Fibroblast of skin of abdomen (primary cell): ENCODE measurements at places on chromosomes 3 and 15.

- no peak for DNase-seq
Measured at GRCh38 chr3:10599444-10599843, 94.1 kb upstream of the ATP2B2 start.

DNA sequence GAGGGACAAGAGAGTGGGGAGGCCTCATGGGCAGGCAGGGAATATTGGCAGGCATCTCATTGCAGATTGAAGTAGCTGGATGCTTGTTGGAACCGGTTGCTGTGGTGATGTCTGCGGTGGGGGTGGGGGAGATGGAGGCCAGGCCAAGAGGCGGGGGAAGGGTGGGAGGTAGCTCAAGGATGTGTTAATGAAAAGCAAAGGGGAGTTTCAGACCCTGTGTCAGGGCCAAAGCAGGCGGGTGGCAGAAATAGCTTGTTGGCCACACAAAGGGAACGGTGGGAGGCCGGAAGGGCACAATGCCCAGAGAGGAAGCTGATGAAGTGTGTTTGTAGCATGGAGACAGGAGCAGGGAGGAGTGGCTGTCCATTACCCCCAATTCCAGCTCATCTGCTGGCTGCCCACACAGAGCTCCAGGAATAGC is 28.0 kb downstream of the CCDC33 start:
- no peak for DNase-seq

GRCh38 chr3:52880474-52880873 is 16.9 kb downstream of the STIMATE start:
- no peak for DNase-seq

GRCh38 chr3:134654031-134654430 is 3.2 kb upstream of the KY start:
- no peak for DNase-seq

- no peak for DNase-seq
Measured at GRCh38 chr3:94374439-94375161, 311.7 kb downstream of the NSUN3 start.

- DNase-seq, result no peak
Measured at GRCh38 chr3:172580680-172581401, 57.6 kb upstream of the TNFSF10 start.

DNA sequence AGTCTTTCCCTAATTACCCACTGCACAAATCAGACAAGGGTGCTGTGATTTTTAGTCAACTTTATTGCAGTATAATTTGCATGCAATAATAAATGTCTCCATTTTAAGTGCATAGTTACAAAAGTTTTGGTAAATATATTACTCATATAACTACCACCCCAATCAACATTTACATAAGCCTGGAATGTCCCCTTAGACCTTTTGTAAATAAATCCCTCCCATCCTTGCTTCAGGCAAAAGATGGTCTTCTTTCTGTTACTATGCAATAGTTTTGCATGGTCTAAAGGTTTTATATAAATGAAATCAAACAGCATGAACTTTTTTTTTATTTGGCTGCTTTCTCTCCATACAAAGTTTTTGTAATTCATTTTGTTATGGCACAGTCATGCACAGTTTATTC is 235.4 kb downstream of the PYDC2 start:
- no peak for DNase-seq

GRCh38 chr15:86001200-86001599 is 78.5 kb upstream of the AGBL1 start:
- no peak for DNase-seq

DNA sequence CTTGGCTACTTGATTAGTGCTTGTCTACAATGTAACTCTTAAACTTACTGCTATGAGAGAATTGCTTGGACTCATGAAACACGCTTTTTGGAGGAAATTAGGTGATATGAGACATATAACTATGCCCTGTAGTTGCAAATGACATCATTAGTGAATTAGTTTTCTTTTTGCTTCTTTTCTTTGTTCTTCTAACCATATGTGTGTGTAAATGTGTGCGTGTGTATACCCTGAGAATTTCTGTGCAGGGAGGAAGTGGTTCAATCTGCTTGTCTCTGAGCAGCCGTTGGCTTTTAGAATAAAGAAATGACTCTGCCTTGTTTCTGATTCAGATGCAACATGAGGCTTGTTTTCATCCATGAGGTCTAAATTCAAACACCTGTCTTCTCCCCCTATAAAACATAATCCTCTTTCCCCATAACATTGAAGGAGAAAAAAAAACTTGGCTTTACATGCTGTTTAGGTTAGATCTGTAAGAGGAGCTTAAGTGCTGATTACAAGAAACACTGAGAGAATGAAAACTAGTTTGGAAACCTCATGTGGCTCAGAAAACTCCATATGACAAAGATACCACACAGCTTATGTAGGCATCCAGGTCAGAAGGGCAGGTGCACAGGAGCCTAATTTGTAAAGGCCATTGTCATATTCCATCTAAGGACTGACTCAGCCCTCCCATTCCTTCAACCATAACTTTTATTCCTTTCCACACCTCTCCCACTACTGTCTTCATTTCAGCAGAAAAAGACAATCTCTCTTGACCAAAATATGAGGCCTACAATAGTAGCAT is 30.5 kb upstream of the BLM start:
- no peak for DNase-seq

- DNase-seq, result peak; percentile 6
Measured at GRCh38 chr15:89885611-89886010, 8.2 kb downstream of the AP3S2 start.

DNA sequence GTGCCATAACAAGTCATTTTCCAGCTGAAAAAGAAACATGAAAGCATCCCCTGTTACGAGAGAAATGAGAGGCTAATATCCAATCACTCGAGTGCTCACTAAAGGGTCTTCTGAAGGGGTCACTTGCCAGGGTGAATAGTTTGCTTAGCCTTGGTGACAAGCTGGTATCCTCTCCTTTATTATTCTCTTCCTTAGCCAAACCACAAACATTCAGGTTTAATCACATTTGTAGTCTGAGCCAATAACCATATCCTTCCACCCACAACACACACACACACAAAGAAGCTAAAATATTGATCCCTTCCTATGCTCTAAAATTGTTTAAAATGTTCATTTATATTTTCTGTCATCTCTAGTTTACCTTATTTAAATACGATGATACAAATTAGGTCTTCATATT is 240.5 kb upstream of the TMCO5A start:
- peak; percentile 51 for DNase-seq

- no peak for DNase-seq
Measured at GRCh38 chr3:140219291-140219690, 284.3 kb downstream of the CLSTN2 start.

- no peak for DNase-seq
Measured at GRCh38 chr15:75045332-75046015, 22.1 kb downstream of the PPCDC start.

DNA sequence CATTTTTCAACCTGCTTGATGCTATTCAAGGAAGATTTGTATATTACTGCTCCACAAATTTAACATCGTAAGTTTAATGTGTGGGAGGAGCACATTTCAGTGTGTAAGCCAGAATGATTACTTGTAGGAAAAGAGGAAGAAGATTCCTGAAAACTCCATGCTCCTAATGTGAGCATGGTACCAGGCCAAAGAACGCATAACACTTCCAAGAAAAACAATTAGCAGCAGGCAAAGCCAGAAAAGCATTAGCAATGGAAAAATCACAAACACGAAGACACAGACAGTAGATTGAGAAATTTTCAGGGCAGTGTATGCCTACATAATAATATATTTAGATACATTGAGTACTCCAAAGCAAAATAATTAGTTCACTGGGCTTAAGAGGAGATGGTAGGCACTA is 96.6 kb upstream of the CBLB start:
- DNase-seq, result peak; percentile 65

DNA sequence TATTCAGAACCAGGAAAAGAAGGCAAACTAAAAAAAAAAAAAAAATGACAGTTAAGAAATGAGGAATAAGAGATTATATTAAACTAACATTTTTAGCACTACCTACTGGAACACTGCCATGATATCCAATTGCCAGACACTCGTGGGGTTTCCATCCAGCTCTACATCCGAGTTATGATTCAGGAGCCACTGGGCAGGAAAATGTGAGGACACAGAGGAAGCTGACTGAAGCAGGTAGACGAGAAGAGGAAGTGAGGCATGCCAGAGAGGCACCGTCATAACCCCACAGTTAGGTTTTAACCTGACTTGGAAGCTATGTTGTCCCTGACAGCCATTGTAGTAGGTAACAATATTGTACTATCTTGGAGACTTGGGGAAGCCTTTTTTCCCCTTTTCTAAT is 495.0 kb downstream of the NLGN1 start:
- DNase-seq, result no peak

GRCh38 chr3:62562017-62562416 is 188.7 kb upstream of the FEZF2 start:
- DNase-seq, result peak; percentile 89

GRCh38 chr3:196219194-196219969 is 3.0 kb downstream of the SLC51A start:
- DNase-seq, result peak; percentile 77

DNA sequence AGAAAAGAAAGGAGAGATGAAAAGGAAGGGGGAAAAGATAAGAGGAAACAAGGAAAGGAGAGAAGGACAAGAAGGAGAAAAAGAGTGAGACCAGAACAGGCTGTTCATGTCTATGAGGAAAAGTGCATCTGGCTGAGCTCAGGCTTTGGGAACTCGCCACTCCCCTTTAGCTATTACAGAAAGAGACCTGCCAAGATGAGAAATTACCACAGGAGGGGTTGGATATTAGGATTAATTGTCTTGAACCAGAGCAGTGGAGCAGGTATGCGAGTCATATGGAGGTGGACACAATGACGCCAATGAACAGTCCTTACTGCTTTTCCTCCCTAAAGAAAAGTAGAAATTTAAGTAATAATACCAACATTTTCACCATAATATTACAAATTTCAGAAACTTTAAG is 577.0 kb upstream of the ARRDC4 start:
- no peak for DNase-seq

DNA sequence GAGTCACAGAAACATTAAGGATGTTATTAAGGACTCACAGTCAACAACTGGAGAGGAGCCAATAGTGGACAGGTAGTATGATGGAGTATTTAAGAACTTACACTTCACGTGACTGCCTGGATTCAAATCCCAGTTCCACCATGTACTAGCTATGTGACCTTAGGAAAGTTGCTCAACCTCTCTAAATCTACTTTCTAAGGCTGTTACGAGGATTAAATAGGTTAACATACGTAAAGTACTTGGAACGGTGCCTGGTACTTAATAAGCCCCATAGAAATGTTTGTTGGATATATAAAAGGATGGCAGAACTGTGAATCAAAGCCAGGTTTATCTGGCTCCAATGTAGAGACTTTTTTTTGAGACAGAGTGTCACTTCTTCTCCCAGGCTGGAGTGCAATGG is 24.4 kb downstream of the THRB start:
- DNase-seq, result no peak

DNA sequence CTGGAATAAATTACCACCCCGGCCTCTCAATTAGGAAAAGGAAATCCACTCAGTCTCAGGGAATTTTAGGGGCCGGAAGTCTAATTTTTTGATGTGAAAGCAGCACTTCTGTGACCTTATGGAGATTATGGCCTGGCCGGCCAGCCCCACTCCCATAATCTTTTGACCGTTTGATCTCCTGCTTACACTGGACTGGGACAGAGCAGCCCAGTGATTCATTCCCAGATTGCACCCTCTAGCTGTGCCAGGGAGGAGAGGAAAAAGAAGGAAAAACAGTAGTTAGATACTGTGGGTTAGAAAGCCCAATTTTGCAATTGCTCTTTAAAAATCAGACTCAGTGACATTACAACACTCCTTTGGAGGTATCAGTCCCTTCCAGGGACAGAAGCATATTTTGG is 32.4 kb downstream of the GJD2 start:
- DNase-seq, result no peak

- DNase-seq, result peak; percentile 44
Measured at GRCh38 chr3:184234224-184234623, 4.8 kb downstream of the VWA5B2 start.

- DNase-seq, result peak; percentile 52
Measured at GRCh38 chr15:90388462-90389380, 679 bp downstream of the IQGAP1 start.

DNA sequence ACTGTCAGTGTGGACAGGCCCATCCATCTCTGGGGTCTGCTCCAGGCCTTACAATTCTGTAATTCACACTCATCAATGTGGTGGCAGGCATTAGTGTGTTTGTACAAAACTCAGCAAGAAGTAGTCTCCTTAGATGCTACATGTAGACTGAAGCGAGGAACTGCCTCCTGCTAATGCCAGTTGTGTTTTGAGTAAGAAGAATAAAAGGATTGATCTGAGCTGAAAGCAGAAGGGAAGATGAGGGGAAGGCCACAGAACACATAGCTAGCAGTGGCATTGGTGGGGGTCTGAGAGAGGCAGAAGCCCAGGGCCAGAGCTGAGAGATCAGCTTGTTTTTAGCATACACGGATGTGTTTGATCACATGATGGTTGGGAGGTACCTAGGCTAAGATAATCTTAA is 144.1 kb downstream of the TIGIT start:
- DNase-seq, result no peak

DNA sequence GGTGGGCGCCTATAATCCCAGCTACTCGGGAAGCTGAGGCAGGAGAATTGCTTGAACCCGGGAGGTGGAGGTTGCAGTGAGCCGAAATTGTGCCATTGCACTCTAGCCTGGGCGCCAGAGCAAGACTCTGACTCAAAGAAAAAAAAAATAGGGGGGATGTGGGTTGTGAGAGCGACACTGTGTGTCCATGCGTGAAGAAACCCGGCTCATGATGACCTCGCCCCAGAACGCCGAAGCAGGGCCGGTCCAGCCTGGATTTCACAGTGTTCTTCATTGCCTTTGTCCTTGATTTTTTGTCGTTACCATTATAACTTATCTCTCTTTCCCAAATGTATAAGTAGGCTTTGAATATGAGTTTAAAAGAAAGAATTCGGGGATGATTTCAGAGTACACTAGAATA is 128.7 kb downstream of the PGPEP1L start:
- no peak for DNase-seq

GRCh38 chr15:77416954-77417353 is 3.0 kb downstream of the PEAK1 start:
- DNase-seq, result no peak

GRCh38 chr15:33858836-33859235 is 109.5 kb upstream of the CHRM5 start:
- DNase-seq, result no peak

DNA sequence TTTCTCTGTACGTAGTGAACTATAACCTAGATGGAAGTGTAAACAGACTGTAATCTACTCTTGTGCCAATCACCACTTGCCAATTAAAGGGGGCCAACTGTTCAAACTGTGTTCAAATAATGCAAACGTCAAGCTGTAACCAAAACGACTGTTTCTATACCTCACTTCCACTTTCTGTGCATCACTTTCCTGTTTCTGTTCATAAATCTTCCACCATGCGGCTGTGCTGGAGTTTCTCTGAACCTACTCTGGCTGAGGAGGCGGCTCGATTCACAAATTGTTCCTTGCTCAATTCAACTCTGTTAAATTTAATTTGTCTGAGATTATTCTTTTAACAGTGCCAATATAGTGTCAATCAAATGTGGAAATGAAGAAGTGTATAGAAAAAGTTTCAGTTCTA is 206.7 kb upstream of the TBC1D5 start:
- no peak for DNase-seq

DNA sequence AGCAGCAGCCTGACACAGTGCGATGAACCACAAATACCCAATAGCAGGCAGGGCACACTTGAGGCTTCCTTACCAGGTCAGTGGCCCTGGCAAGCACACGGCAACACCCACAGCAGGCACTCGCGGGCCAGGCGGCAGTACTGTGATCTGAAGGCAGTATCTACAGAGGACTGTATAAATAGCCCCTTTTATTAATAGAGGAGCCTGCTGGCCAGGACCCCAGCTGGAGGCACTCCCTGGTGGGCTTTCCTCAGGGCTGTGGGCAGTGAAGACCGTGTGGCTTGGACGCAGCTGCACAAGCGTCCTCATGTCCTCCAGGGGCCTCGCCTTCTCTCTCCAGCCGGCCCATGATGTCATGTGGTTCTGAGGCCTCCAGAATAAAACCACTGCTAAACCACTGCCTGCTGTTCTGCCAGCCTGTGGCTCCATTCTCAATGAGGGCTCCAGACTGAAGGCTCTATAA is 44.1 kb downstream of the LRIG1 start:
- no peak for DNase-seq
